Sciatic nerve (tissue), 2 donors: ENCODE measurements at places on chromosomes 4 and X.

- DNase-seq: no peak
Observed at GRCh38 chrX:106170318-106170717, 2.2 kb downstream of the PWWP3B start.

DNA sequence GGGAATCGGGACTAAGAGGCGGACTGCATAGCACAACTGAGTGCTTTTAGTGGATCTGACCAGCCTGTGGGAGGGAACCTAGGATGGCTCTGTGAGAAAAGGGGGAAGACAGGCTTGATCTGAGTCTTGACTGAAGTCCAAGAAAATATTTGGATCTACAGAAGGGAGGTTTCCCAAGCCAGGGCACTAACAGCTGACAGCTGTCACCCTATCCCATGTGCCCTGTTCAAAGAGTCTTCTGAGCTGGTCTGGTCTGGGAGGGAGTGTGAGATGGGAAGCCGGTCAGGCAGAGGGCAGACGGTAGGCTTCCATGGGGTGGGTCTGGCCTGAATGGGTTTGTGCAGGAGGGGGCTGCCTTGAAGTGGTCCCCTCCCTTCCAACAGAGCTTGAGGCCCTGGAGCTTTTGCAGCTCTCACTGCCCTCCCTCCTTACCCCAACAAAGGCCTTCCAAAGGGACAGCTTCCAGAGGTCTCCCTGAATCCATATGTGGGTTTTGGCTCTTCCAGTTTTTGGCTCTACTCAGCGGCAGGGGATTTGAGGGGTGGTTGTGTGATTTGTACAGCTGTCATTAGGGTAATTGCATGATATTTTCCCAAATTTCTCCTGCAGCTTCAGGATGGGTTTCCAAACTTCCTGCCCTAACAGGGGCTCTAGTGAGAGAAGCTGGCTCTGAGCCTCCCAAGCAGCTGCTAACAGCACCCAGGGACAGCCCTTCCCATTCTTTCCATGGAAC, 643.7 kb downstream of the BCOR start:
- no peak for DNase-seq

GRCh38 chr4:43757147-43757546, 691.5 kb downstream of the KCTD8 start:
- DNase-seq: no peak

- no peak for DNase-seq
Observed at GRCh38 chr4:110977554-110977953, 354.7 kb upstream of the PITX2 start.

DNA sequence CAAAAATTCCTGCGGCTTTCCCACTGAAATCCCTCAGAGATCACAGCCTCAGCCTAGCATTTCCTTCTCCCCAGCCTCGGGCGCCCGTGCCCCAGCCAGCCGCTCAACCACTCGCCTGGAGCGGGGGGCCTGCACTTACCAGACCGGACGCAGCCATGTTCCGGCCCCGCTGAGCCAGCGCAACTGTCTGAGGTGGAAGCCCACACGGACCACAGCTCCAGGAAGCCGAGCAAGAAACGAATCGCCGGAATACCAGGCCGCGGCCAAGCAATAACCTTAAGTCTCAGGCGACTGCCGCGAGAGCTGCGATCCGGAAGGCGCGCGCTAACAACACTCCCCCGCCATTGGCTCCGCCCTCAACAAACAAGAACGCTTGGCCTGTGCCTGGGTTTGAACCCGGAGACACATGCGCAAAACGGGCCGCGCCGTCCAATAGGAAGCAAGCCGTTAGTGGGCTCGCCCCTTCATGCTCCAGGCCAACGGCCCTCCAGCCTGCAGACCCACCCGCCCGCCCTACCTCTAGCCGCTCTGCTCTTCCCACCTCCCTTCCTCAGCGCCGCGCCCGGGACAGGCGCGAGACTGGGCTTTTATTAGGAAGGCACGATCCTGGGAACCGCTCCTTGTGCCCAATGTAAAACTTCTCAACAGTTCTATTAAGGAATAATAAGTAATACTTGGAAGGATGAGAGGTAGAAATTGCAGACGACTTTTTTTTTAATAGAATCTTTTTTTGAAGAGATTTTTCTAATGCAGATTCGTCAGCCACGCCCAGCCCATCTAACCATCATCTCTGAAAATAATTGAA, at the start of gene CENPC:
Gene CENPC (minus strand): TSS at position 305 of the 805 bp plus-strand sequence. CDS start 148 bp downstream, at position 157.
- DNase-seq: peak; percentile 97

GRCh38 chr4:147709999-147710398, 21.9 kb upstream of the ARHGAP10 start:
- DNase-seq: no peak

DNA sequence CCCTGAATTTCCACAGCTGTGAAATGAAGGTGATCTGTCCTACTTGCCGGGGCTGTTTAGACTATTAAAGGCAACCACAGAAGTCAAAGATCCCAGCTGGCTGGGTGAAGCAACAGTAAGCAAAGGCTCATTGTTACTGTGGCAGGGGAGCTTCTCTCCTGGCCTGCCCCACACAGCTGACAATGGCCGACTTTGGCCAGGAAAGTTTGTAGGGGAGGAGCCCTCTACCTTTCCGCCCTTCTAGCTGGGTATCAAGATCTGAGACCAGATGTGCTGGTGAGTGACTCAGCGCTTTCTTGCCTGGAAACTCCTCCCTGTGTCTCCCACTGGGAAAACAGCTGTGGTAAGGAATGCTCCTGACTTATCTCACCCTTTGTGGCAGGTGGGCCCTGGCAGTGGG, 21.1 kb downstream of the RASSF6 start:
- DNase-seq: no peak

GRCh38 chrX:52262195-52262546, 77.5 kb downstream of the MAGED4 start:
- DNase-seq: no peak

DNA sequence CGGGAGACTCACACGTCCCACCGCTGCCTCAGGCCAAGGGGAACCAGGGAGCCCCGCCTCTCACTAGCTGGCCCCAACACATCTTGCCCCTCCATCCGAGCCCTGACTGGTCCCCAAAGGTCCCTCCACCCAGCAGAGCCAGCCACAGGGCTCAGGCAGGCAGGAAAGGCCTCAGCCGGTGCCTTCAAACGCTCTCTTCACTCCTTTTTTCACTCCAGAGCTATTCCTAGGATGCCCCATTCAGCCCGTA, 1.5 kb upstream of the ARHGAP4 start:
- DNase-seq: no peak

- no peak for DNase-seq
Observed at GRCh38 chrX:48776818-48777439, 9.5 kb upstream of the GATA1 start.

DNA sequence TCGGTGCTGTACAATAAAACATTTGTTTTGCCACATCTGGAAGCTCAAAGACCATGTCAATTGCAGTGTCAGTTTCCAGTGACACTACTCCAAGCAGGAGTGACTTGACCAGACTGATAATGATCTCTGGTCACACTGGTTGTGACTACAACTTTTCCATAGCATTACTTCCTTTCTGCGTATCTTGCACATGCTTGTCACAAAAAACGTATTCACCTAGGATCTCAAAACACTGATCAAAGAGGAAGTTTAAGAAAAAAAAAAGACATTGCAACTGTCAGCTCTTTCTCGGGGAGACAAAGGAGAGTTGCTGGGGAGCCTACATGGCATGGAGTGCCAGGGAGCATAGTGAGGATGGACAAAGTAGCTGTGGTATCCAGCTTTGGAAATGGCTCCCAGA, 60.6 kb downstream of the OPHN1 start:
- no peak for DNase-seq

DNA sequence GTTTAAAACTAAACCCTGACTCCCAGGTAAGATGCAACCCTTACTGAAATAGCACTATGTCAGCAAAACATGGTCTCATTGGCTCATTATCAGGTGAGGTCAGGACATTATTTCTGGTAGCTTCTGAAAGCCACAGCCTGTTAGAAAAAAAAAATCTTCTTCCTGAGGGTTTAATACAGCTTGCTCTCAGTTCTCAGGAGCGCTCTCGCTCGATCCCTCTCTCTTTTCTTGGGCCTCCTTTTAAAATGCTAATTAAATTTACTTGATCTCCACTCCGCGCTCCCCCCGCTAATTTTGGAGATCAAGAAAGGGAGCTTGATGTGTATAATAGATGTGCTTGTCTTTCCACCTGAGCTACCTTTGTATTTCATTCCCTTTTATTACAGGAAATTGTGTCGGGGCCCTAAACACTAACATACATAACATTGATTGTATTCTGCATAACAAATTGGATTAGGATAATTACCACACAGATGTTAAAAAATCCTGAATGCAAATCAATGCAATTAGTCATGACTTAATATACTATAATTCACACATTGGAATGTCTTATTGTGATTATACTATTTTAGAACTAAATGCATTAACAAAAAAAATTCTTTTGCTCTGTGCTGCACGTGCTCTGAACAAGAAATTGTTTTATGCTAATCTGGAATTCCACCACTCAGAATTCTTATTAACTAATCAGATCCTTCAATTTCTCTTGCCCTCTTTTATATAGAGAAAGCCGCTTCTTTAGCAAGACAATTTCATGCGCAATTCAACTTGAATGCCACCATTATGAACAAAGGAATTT, 101.6 kb upstream of the TEX13D start:
- DNase-seq: no peak

DNA sequence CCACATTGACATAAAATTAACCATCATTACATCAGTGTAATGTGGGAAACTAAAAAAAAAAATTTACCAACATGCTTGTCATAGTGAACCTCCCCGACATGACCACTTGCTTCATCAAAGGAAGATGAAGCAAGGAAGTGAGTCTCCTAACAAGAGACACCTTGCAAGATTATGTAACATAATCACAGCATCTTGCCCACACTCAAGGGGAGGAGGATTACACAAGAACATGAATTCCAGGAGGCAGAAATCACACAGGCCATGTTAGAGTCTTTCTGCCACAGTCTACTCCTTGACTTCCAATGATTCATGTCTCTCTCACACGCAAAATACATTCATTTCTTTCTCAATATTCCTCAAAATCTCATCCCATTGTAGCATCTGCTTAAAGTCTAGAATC, 93.3 kb downstream of the AKAP4 start:
- no peak for DNase-seq

- DNase-seq: no peak
Observed at GRCh38 chrX:101977106-101977505, 45.3 kb upstream of the ZMAT1 start.

DNA sequence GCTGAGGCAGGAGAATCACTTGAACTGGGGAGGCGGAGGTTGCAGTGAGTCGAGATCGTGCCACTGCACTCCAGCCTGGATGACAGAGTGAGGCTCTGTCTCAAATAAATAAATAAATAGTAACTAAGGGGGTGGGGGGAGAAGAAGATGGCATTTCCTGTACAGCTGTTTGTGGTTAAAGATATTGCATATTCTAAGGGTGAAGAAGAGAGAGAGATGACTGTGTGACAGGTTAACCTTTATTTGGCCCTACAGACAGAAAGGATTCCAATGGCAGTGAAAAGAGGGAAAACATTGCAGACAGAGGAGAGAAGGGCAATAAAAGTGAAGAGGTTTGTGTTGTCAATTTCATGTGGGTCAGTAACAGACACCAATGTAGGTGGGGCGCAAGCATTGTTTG, 9.4 kb downstream of the TASL start:
- no peak for DNase-seq

GRCh38 chrX:20523626-20524312, 257.1 kb upstream of the RPS6KA3 start:
- DNase-seq: no peak

GRCh38 chrX:56026815-56027214, 205.3 kb upstream of the KLF8 start:
- DNase-seq: no peak

GRCh38 chr4:100651499-100652175, 133.8 kb upstream of the EMCN start:
- no peak for DNase-seq
